ENCODE measurements at places on chromosomes 12 and 14.

- DNase-seq = no peak
Measured at GRCh38 chr12:38813923-38814322, 91.5 kb downstream of the CPNE8 start.

GRCh38 chr14:102565959-102566358 lies 26.5 kb upstream of the RCOR1 start:
- DNase-seq = no peak

DNA sequence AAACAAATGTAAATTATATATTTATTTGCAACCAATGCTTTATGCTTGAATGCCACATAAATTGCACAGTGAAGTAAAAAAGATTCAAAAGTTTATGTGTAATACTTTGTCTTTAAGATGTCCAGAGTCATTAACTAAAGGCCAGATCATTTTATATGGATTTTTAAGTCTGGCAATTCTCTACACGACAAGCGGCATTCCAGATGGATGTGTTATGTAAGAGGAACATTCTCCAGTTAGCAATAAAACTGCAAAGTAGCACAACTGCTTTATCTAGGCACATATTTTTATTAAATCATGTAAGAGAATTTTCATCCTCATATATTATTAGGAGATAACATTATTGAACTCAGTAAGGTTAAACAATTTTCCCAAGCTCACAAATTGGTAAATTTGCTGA lies 1717.7 kb upstream of the SEL1L start:
- DNase-seq = no peak

GRCh38 chr12:14774074-14774905 lies 29.0 kb downstream of the WBP11 start:
- peak; percentile 97 for DNase-seq

- DNase-seq = no peak
Measured at GRCh38 chr12:98294051-98294805, 221.2 kb upstream of the TMPO start.

GRCh38 chr12:115973066-115973465 lies 304.4 kb downstream of the MED13L start:
- no peak for DNase-seq

GRCh38 chr12:43277651-43278540 lies 274.1 kb downstream of the ADAMTS20 start:
- no peak for DNase-seq

DNA sequence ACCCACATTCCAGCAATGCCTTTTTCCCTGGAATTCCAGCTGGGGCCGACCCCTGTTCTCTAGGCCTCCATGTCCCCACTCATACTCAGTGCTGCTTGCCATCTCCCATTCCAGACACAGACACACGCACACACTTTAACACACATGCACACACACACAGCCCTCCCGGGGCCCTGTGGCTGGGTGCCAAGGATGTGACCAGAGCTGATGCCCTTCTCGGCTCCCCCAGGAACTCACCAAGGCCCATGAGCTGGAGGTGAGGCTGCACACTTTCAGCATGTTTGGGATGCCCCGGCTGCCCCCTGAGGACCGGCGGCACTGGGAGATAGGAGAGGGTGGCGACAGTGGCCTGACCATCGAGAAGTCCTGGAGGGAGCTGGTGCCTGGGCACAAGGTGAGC lies 4.3 kb downstream of the PLEKHG6 start:
- DNase-seq = no peak

DNA sequence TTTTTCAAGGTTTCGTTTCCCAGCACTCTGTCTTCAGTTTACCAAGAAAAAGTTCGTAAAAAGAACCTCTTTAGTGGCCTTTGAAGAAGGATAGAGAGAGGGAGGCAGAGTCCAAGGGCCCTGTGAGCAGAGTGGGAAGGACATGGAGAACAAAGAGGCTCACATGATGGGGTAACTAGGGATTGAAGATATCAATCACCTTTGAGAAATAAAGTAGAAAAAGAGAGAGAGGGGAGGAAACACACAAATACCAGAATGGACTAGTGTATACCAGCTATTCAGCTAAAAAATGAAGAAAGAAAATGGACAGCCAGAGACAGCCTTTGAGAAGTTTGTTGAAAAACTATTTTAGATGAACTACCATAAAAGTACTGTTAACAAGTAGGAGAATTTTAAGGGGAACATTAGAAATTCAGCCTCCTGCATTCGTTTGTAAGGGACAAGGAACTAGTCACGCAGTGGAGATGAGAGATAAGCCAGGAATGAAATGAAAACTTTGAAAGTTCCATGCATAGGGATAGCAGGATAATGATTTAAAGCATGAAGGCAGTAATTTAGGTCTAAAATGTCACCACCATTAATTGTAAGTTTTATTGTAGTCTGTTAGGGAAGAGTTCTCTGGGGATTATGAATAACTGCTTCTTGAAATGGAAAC lies 82.1 kb downstream of the SPTSSA start:
- DNase-seq = peak; percentile 23

- peak; percentile 86 for DNase-seq
Measured at GRCh38 chr14:34713681-34714319, 593 bp downstream of the CFL2 start.

- DNase-seq = no peak
Measured at GRCh38 chr12:109966546-109966945, 29.6 kb downstream of the GIT2 start.

GRCh38 chr12:66491853-66492252 lies 187.0 kb downstream of the GRIP1 start:
- DNase-seq = peak; percentile 22

- DNase-seq = no peak
Measured at GRCh38 chr14:79702197-79702596, 509.1 kb downstream of the DIO2 start.

DNA sequence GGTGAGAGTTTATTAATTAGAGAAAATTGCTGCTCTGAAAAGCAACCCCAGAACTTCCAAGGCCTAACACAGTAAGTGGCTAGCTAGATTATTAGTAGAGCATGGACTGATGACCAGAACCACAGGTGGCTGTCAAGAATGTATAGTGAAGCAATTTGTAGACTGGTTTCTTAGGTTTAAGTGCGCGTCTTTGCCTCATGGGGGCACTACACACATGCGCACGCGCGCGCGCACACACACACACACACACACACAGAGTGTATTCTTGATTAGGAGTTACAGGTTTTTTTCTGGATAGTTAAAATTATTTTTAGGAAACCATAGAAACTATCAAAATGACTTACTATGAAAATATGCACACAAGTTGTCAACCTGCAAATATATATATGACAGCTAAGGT lies 66.5 kb downstream of the BHLHE41 start:
- DNase-seq = no peak

DNA sequence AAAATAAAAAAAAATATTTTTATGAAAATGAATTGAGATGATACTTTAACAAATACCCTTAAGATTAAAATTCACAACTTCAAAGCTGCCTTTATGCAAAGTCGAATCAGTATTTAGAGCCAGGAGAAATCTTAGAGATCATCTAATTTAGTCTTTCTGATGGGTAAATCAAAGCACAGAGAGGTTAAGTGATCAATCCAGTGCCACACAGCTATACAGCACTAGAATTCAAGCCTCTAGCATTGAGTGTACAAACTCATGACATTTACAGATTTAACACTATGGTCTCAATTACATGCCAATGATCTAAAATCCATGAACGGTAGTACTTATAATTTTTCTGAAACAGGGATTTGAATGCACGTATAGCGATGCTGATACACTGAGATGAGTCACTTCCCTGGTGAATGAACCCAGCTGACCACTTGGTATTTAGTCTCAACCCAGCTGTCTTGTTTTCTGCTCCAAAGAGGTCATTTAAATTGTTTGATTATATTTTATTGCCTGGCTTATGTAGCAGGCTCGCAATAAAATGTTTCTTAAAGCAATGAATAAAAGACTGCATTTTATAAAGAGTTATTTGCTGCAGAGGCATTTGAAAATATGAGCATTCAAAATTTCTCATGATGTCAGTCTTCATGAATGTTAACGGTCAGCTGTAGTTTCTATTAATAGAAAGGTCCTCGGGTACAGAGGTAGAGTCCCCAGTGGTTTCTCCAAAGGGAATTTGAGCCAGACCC lies 152.4 kb upstream of the PRICKLE1 start:
- peak; percentile 47 for DNase-seq

DNA sequence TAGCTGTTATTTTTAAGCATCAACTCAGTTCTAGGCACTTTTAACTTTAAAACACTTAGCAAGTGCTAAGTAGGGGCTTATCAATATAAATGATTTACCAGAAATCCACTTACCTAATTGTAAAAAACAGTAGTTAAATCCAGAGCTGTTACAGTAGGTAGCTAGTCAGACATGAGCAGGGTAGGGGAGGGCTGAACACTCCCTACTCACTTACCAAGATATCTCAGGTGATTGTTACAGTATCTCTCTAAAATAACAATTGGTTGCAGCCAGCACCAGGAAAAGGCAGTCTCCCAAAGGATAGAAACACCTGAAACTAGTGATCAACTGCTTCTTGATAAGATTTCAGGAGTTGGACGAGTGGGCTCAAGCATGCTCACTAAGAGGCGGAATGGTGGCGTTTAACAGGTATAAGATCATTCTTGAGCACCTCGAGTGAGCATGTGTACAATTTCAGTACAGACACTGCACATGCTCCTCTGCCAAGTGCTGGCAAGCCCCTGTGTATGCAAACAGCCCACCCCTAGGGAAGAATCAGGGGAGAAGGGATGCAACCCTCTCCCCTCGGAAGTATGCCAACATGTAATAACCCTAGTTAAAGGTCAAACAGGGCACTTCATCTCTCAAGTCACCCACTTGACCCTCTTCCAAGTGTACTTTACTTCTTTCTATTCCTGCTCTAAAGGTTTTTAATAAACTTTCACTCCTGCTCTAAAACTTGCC lies 1113.6 kb upstream of the SEL1L start:
- no peak for DNase-seq

GRCh38 chr14:97299661-97300060 lies 502.5 kb downstream of the VRK1 start:
- DNase-seq = no peak

- no peak for DNase-seq
Measured at GRCh38 chr12:19003141-19003540, 126.4 kb upstream of the PLEKHA5 start.

DNA sequence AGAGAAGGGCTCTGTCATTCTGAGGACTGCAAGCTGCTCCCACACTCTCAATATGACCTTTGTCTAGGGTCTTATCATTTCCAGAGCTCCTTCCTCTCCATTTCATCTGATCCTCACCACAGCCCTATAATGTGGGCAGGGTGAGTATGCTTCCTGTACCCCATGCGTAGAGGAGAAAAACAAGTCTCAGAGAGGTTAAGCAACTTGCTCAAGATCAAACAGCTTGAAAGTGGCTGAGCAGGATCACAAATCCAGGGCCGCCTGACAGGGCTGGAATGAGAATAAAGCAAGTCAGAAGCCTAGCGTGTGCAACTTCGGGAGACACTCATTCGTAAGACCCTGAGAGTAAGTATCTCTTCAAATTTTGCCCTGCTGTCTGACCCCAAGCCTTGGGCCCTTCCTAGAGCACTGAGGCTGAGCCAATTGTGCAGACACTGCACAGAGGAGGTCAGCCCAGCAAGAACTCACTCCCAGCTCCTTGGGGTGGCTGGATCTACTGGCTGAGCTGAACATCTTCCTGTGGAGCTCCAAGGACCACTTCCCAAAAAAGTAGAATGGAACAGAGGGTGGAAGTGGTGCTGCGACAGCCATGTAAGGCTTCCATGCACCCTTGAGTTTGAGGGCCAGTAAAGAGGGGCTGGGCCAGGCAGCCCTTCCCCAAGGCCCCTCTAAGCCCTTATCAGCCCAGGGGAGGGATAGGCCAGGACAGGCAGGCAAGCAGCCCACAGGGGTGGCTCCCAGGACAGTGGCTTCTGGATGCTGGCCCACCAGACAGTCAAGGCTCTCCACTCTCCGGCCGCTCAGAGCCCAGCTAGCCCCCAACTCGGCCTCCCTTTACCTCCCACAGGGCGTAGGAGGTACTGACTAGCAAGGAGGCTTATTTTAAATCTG lies 10.5 kb downstream of the ZFP36L1 start:
- no peak for DNase-seq

- DNase-seq = no peak
Measured at GRCh38 chr12:45292486-45293195, 76.7 kb downstream of the ANO6 start.

GRCh38 chr14:43778570-43778936 lies 728.5 kb downstream of the FSCB start:
- no peak for DNase-seq

DNA sequence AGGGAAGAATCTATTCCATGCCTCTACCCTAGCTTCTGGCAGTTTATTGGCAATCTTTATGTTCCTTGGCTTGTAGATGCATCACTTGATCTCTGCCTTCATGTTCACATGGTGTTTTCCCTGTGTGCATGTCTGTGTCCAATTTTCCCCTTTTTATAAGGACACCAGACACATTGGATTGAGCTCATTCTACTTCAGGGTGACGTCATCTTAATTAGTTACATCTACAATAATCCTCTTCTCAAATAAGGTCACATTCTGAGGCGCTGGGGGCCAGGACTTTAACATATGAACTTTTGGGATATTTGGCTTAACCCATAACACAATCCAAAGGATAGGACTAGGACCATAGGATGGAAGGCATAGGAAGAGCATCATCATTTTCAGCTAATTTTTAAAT lies 101.4 kb downstream of the KCNMB4 start:
- no peak for DNase-seq

- no peak for DNase-seq
Measured at GRCh38 chr14:103949131-103949790, 6.9 kb upstream of the RD3L start.

- DNase-seq = peak; percentile 83
Measured at GRCh38 chr14:103718572-103718971, 3.0 kb downstream of the ZFYVE21 start.

- no peak for DNase-seq
Measured at GRCh38 chr12:68739891-68740290, 6.1 kb upstream of the SLC35E3 start.

DNA sequence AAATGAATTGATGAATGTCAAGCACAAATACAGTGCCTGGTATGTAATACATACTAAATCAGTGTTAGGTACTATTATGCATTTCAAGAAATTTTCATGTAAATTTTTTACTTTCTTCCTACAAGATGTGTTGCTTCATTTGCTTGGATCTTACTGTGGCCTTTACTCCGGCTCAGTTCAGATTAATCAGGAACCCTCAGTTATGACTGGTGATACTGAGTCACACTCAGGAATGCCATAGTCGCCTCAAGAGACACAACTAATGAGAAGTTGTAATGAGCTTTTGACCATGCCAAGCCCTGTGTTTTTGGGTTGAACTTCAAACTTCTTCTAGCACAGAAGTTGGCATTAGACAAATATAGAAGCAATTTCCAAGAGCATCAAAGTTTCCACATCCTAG lies 96.0 kb downstream of the TGFB3 start:
- peak; percentile 85 for DNase-seq

DNA sequence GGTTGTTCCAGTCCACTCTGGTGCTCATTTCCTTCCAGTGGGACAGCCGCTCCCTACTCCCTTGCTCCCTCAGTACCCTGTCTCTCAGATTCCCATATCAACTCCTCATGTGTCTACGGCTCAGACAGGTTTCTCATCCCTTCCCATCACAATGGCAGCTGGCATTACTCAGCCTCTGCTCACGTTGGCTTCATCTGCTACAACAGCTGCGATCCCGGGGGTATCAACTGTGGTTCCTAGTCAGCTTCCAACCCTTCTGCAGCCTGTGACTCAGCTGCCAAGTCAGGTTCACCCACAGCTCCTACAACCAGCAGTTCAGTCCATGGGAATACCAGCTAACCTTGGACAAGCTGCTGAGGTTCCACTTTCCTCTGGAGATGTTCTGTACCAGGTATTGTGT lies 69.9 kb downstream of the RAD52 start:
- peak; percentile 37 for DNase-seq

All from fibroblast of skin of right biceps (primary cell).